ENCODE measurements at places on chromosomes 12 and 14.

DNA sequence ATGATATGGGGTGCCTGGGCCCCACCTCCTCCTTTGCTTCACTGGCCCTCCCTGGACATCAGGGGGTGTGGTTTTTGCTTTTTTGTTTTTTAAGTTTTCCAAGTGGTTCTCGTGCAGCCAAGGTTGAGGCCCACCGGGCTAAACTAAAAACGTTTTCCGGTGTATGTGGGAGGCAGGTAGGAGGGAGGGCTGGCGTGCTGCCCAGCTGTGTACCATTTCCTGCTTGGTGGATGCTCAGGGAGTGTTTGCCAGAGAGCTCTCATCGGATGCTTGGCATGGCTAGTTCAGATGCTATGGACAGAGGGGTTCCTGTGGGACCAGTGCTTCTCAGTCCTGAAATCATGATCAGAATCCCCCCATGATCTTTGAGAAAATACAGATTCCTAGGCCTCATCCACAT is 246.4 kb downstream of the CACNA1C start:
- DNase-seq: no peak

GRCh38 chr12:68280240-68280639 is 26.8 kb upstream of the IL22 start:
- no peak for DNase-seq

- peak; percentile 88 for DNase-seq
Measured at GRCh38 chr12:123457980-123458779, at the start of gene SNRNP35. SNRNP35 (plus strand) TSS chr12:123458139; CDS start chr12:123465541, 7,402 bp downstream.

GRCh38 chr14:24261256-24261968 is 1.6 kb downstream of the TGM1 start:
- DNase-seq: no peak

DNA sequence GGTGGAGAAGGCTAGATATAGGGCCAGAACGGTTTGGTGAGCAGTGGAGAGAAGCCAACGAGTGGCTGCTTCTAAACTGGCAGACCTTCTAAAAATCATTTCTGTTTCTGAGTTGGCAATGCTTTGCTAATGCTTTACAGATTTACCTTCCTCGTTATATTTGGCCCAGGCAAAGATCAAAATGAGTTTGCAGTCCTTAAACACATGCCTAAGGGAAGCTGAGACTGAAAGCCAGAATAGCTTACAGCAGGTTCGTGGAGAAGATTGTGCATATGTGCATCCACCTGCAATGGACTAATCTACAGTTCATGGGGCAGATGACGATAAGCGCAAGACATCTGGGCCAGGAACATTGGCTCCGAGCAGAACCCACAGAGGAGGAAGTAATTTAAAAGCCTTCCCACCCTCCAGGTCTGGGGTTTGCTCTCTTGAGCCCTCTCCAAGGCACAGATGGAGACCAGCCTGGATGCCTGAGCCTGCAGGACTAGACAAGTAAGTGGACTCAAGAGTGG is 99.4 kb downstream of the NINJ2 start:
- DNase-seq: no peak

GRCh38 chr14:100096656-100097055 is 31.4 kb downstream of the EVL start:
- peak; percentile 75 for DNase-seq

DNA sequence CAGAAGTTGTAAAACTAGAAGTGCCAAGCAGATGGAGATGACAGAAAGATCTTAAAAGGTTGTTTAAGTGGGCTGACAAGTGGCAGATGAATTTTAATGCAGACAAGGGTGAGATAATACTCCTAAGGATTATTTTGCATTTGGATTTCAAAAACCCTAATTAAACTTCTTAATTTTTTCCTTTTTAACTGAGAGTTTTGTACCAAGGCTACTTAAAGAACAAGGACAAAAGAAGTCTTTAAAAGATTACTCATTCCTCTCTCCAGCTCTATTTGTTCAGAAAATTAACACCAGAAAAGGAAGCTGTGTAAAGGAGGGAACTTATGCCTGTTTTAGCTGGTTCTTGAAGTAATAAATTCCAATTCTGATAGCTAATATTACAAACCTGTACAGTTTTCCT is 275.4 kb downstream of the ETNK1 start:
- no peak for DNase-seq

DNA sequence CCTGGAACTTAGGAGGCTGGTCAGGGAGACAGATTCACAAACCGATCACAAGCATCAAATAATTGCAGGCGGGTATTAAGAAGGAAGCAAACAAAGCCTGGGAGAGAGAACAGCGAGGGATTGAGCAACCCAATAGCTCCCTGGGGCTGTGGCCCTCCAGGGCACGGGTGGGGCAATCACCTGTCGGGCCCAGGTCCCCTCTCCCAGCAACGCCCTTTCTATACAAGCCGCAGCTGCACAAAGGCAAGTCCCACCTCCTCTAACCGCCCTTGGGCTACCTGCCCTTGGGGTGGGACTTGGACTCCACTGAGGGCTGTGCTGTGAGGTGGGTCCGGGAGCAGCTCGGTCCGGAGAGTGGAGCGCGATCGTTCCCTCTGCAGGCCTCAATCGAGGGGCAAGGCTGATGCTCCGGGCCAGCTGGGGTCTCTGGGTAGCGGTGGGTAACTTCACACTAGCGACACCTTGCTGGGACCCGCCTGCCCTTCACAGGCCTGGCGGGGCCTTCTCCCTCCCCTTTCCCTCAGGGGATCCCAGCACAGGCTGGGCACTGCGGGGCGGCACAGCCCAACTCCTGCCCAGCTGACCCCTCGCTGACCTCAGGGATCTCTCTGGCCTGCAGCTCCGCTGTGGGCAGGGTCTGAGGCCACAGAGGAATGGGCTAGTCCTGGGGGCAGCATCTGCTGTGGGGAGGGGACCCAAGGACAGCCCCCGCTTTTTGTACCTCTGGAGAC is 8.0 kb downstream of the PHB2 start:
- no peak for DNase-seq

- DNase-seq: no peak
Measured at GRCh38 chr12:92951006-92951405, 21.9 kb upstream of the EEA1 start.

DNA sequence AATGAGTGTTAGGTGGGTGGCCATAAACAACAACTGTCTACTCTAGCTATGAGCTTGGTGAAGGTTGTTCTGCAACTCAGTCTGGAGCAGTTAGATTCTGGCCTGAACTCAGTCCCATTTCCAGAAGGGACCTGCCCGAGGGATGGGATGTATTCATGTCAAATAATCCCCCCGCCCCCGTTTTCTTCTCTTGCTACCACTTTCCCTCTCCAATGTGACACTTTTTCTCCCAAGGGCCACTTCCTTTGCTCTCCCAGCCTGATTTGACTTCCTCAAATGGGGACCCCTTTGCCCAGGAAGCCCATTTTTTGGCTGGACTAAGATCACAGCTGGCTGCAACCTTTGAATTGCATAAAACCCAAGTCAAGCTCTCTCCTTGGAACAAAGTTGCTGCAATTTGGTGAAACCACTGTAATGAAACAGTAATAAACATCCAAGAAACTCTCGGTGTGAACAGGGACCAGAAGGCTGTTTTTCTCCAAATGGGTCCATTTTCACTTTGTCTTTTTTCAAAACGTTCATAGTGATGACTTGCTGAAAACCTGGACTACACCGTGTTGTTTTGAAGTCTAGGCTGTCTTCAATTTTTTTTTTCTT is 137.2 kb upstream of the GSC start:
- no peak for DNase-seq

GRCh38 chr14:75714991-75715390 is 53.9 kb downstream of the TTLL5 start:
- DNase-seq: peak; percentile 59

DNA sequence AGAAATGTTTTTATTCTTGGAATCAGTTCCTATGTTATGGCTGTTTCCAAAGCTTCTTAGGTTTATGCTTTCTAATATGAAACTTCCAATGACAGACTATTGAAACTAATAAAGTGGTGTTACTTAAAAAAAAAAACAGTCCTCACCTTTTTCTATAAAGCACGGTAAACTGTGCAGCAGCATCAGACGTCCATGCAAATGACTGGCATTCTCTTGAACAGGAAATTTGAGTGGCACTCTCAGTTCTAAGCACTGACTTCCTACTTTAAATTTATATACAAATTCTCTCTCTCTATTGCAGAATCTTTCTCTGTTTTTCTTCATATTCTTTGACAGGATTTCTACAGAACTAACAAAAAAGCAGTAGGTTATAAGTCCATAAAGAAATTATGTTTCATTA is 2.8 kb upstream of the RAD51AP1 start:
- no peak for DNase-seq

GRCh38 chr12:50052964-50053363 is 4.4 kb upstream of the ASIC1 start:
- DNase-seq: no peak

- peak; percentile 89 for DNase-seq
Measured at GRCh38 chr14:75125617-75126016, 1.2 kb downstream of the NEK9 start.

- DNase-seq: no peak
Measured at GRCh38 chr12:85257671-85258070, 22.3 kb upstream of the ALX1 start.

GRCh38 chr12:7293670-7294069 is 10.2 kb upstream of the ACSM4 start:
- DNase-seq: no peak

GRCh38 chr14:68539241-68539737 is 253.6 kb downstream of the ZFP36L1 start:
- no peak for DNase-seq

DNA sequence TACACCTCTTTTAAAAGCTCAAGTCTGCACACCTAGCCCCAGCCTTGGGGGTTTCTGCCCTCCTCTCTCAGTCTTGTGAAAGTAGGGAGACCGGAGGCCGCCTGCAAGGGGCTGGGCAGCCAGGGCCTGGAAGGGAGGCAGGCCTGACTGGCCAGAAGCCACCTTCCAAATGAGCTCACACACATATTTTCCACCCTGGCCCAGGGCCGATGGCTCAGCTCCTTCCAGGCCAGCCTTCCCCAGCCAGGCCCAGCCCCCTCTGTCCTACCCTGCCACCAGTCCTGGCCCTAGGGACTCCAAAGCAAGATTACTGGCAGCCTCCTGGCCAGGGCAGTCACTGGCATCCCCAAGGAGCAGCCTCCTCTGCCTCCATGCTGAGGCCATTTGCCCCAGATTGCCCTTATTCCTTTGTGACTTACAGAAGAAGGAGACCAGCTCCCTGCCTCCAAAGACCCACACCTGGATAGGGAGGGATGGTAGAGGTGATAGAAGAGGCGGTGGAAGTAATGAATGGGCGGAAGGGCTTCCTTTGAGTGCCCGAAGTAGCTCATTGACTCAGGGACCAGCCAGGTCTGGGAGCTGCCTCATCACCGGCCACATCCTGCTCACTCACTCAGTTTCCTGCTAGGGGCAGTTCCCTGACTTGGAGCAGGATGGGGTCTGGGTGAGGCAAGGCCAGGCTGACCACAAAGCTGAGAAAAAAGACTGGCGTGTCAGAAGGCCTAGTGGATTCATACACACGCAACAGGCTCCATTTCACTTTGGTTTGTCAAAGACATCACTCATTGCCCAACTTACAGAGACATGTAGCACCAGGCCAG is 14.8 kb downstream of the MMP14 start:
- peak; percentile 98 for DNase-seq

DNA sequence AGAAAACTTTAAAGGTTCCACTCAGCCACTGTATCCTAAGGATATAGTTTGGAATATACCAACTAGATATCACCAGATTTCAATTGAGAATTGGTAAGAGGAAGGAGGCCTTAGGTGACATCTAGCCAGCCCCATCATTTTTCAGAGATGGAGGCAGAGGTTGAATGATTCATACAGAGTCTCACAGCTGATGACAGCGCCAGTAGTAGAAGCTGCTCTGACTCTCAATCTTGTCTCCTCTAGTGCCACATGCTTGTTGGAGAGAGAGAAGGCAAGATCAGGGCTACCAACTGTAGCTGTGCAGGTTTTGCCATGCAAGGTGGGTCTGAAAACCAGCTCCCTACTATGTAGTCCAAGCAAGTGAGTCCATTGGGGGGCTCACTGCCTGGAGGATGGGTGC is 6.1 kb downstream of the FRMD6 start:
- peak; percentile 70 for DNase-seq

- no peak for DNase-seq
Measured at GRCh38 chr12:117328556-117329100, 32.8 kb downstream of the NOS1 start.

DNA sequence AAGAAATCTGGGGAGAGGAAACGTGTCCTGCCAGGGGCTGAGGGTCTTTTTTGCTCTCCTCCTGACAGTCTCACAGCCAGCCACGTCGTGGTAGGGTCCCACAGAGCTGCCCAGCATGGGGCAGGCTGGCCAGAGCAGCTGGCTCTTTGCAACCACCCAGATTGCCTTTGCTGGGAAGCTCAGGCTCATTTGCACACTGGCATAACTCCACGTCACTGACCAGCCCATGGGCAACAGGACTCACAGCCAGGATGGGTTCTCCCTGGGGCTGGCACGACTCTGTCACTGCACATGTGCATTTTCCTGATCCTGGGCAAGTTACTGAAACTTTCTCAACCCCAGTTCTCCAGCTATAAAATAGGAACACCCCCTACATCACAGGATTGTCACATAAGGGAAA is 242.2 kb downstream of the DPF3 start:
- DNase-seq: no peak

GRCh38 chr14:103886304-103887169 is 39.2 kb upstream of the PPP1R13B start:
- DNase-seq: no peak

GRCh38 chr12:113040722-113041171 is 15.8 kb upstream of the DTX1 start:
- DNase-seq: peak; percentile 64

All from EH (cell line).